Fibroblast of pulmonary artery (primary cell): ENCODE measurements at places on chromosomes 3 and 15.

DNA sequence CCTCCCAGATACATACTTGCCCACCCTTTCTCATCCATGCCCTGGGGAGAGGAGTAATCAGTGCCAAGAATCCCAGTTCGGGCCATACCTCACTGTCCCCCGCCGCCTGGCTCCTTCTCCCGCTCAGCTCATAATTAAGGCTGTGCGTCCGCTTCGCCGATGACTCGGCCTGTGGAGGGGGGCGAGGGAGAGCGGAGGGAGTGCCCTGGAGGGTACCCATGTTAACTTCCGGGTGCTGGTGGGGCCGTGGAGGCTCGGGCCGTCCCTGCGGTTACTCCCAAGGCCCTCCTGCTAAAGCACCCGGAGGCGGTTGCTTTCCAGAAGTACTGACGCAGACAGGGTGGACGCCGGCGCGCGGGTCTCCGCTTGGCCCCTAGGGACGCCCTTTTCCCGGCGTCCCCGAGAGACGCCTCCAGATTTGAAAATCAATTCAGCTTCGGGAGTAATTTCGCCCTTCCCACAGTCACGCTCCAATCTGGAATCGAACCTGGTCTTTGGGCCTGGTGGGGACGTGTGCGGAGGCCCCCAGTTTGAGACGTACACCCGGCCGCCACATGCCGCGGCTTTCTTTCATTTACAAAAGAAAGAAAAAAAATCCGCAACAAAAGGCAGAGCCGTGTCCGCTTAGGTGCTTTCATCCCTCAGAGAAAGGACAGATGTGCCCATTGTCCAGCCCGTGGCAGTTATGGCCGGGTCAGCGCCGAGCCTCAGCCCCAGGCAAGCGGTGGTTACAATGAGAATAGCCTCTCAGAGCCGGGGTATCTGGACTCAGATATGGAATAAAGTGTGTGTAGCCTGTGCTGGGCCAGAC lies 1.0 kb upstream of the ONECUT1 start:
- no peak for DNase-seq

GRCh38 chr3:65005486-65005885 lies 317.7 kb upstream of the ADAMTS9 start:
- no peak for DNase-seq

DNA sequence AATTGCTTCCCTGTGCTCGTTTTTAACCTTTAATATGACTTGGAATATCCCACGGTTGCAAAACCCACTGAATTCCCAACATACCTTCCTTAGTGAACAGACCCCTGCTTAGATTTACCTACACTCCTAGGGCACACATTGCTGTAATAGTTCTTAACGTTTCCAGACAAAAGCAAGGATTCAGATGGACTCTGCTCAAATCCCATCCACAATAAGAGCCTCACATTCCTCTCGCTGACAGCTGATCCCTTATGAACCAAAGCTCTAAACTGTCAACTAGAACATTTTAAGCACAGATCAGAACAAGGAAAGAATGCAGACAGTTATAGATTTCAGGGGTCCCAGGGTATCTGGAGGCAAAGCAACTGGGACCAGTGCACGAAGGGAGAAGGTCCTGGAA lies 248.3 kb upstream of the ICE2 start:
- DNase-seq: no peak

- DNase-seq: no peak
Observed at GRCh38 chr3:19107719-19108118, 40.6 kb upstream of the KCNH8 start.

- no peak for DNase-seq
Observed at GRCh38 chr3:52059781-52060180, 3.4 kb upstream of the DUSP7 start.

DNA sequence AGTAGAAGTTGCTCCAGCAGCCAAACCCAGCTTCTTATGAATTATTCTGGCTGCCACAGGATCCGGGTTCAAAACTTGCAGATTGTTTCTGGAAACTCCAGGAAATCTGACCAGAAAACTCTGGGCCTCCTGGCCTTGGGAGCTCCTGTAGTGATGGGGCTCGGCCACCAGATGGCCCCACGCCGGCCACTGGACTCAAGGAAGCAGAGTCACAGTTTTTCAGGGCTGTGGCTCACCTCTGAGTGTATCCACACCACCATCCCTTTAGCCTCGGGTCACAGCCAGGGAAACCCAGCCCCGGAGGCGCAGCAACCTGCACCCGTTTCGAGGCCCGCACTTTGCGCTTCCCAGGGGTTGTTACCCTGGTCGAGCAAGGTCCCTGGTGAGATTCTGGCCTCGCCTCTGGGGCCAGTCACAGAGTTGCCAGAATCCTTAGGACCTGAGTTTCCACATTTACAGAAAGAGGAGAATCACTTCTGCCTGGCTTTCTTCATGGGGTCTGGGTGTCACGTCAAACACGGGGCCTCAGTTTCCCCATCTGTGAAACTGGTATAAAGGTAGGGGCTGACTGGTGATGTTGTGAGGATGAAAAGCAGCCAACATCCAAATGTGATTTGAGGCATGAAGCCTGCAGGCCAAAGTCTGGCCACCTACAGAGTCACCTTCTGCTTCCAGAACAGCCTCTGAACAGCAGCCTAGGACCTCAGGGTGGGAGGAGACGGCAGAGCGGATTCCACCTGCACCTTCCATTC lies 53.5 kb upstream of the LCTL start:
- DNase-seq: peak; percentile 80

- peak; percentile 19 for DNase-seq
Observed at GRCh38 chr3:133113526-133113925, 75.3 kb downstream of the TMEM108 start.

DNA sequence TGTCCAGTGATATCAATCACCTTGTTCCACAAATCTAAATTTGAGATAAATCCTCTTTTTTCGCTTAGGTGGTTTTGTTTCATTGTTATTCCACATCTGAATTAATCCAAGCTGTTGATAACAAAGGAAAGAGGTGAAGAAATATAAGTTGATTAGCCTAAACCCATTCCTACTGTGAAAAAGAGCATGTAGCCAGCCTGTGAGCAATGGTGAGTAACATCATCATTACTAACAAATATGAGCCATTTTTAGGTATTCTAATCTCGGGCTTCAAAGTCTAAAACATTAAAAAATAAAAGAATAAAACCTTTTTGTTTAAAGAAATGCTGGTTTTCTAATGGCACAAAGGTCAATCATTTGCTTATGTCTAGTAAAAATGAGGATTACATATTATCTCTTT lies 52.1 kb upstream of the P3H2 start:
- no peak for DNase-seq

- no peak for DNase-seq
Observed at GRCh38 chr3:30313840-30314239, 292.6 kb upstream of the TGFBR2 start.
